Mammary epithelial cell (primary cell): ENCODE measurements at places on chromosomes 12 and 14. TPM values are rescaled to one million over a fixed set of nuclear protein-coding genes. Genes with fewer than 3 reads are reported as not detected.

The TMEM119 gene
- polyA plus RNA-seq: not detected

The MYF5 gene
- not detected for polyA plus RNA-seq

The KIF26A gene
- polyA plus RNA-seq: 0.02 TPM

The CLEC14A gene
- polyA plus RNA-seq: not detected

The MSRB3 gene
- 9.9 TPM for polyA plus RNA-seq

The PMEL gene
- polyA plus RNA-seq: 1.4 TPM

GRCh38 chr12:8156845-8157244 lies at the start of gene ZNF705A:
Gene ZNF705A, plus strand, starts transcription at chr12:8157015. Its CDS starts 15,611 bp downstream, at chr12:8172626.
- DNase-seq: peak; percentile 61

GRCh38 chr14:60106339-60106738 lies 14.6 kb downstream of the PCNX4 start:
- DNase-seq: no peak

- no peak for DNase-seq
These were observed 28.6 kb upstream of the NR1H4 start for GRCh38 chr12:100445081-100445481.

GRCh38 chr14:79660053-79660939 lies 551.0 kb downstream of the DIO2 start:
- DNase-seq: no peak

DNA sequence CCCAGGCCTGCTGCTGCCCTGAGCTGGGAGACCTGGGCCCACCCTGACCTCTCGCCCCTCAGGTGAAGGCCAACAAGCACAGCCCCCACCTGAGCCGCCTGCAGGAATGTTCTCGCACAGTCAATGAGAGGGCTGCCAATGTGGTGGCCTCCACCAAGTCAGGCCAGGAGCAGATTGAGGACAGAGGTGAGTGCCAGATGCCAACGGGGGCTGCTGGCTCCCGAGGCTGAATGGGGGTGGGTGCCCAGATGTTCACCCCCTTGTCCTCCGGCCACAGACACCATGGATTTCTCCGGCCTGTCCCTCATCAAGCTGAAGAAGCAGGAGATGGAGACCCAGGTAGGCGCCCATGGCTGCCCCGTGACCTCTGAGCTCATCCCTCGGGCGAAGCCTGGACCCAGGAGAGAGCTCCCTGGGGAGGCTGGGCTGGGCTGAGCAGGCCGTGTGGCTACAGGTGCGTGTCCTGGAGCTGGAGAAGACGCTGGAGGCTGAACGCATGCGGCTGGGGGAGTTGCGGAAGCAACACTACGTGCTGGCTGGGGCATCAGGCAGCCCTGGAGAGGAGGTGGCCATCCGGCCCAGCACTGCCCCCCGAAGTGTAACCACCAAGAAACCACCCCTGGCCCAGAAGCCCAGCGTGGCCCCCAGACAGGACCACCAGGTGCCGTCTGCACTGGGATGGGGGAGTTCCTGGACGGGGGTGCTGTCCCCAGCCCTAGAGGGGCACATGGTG lies 25.8 kb downstream of the HIP1R start:
- no peak for DNase-seq

GRCh38 chr12:39393179-39393578 lies 49.7 kb downstream of the KIF21A start:
- no peak for DNase-seq

DNA sequence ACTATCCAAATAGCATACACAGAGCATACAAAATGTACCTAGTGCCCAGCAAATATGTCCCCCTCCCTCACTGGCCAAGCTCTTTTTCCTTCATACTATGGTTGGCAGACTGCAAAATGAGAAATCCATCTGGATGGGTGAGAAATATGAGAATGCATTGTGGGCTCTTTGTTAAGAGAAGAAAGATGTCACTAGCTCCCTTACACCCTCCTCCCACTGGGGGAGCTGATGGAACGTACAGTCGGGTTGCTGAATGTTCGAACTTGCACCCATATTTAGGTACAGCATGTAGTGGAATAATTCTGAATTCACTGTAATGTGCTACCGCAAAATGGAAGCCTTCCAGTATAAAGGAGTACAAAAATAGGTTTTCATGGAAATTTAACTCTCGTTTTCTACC lies 377.4 kb downstream of the GRIN2B start:
- no peak for DNase-seq

DNA sequence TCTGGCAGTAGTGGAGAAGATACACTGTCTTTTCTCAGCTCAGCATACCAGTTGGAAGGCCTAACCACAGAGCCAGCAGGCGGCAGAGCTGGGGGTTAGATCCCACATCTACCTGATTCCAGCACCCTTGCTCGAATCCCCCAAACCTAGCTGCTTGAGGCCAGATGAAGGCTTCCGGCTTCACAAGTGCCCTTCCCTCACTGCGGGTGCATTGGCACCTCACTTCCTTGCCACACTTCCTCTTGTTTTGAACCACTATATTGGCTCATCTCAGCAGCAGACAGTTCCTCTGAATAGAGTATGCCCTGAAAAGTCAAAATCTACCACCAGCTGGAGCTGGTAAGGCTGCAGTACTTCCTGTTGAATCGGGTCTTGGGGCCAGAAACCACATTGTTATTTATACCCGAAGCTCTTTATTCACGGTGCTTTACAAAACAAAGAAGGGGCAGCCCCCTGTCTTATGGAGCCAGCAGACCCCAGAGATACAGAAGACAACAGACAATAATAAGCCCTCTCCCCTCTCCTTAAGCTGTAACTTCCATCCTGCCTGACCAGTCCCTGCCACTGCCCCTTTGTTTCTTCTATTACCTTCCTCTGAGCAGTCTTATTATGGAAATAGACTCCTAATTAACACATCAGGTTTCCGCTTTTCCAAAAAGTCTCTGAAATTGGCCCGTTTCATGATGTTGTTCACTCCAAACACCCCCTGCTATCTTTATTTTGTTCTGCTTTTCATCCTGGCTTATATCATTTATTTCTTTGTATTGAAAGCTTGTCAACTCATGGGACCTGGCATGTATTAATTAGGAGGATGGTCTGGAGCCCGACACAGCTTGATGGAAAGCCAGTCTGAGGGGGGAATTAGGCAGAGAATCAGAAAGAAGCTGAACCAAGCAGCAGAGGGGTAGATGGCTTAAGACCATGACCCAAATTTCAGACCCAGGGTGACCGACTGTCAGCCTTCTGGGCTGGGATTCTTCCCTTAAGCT lies 233.5 kb downstream of the EFCAB11 start:
- no peak for DNase-seq

DNA sequence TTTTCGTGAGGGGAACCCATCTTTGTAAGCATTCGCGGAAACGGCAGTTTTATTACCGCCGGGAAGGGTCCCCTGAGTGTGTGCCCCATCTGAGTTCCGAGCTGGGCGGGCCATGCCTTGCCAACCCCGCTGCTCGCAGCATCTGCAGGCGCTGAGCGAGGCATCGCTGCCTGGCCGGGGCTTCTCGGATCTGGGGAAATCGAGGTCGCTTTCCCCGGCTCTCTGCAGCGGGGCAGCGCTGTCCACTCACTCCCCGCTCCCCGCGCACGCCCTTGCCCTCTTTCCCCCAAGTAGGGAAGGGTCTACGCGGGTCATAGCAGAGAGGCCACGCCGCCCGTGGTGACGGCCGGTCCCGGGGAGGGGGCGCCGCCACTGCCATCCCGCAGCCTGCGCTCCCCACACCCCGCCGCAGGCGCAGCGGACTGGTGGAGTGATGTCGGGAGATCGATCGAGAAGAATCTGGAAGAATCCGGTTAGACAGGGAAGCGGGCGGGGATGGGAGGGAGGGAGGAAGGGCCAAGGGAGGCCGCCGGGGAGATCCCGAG lies 507 bp upstream of the FKBP4 start:
- peak; percentile 51 for DNase-seq

GRCh38 chr12:3727877-3728632 lies 24.9 kb downstream of the CRACR2A start:
- DNase-seq: no peak

DNA sequence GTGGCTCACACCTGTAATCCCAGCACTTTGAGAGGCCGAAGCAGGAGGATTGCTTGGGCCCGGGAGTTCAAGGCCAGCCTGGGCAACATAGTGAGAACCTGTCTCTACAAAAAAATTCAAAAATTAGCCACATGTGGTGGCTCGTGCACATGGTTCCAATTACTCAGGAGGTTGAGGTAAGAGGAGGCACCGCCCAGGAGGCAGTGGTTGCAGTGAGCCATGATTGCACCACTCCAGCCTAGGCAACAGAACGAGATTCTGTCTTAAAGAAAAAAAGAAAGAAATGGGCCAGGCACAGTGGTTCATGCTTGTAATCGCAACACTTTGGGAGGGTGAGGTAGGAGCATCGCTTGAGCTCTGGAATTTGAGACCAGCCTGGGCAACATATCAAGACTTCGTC lies 33.5 kb downstream of the MAP1LC3B2 start:
- DNase-seq: no peak
